Posterior vena cava (tissue), 2 donors: ENCODE measurements at places on chromosomes 7 and 10. TPM values are rescaled to one million over a fixed set of nuclear protein-coding genes. Genes with fewer than 3 reads are reported as not detected.

- DNase-seq: no peak
These were observed 52.6 kb upstream of the BET1 start for GRCh38 chr7:94056796-94057207.

The SEMA3C gene
- 89.3 TPM for total RNA-seq

The CDC14C gene
- not detected for total RNA-seq

DNA sequence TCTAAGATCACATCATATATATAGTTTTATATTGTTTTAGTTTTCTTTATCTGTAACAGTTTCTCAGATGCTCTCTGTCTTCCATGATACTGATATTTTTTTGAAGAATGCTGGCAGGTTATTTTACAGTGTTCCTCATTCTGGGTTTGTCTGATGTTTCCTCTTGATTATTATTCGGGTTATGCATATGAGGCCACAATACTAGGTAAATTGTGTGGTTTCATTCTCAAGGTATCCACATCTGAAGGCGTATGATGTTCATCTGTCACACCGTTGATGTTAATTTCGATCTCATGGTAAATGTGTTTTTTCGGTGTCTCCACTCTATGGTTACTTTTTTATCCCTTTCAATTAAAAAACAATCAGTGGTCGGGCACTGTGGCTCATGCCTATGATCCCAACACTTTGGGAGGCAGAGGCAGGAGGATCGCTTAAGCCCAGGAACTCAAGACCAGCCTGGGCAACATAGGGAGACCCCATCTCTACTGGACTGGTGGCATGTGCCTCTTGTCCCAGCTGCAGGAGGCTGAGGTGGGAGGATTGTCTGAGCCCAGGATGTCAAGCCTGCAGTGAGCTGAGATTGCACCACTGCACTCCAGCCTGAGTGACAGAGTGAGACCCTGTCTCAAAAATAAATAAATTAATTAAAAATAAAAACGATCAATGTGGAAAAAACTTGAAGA is 108.9 kb downstream of the TPST1 start:
- DNase-seq: no peak

The MKX gene
- total RNA-seq: 31.1 TPM

DNA sequence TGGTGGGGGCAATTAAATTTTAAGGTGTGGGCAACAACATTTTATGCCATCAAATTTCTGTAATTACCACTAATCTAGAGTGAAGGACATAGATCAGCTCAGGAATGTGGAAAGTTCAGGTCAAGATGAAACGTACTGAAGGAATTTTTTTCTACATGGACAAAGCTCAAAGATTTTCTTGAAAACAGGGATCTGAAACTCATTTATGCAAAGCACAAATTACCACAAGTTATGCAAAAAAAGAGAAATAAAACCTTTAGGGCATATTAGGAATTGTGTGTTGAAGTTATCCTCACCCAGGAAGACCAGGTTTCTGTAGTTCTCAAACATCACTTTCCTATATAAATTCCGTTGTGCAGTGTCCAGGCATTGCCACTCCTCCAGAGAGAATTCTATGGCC is 18.9 kb downstream of the ZNF680 start:
- DNase-seq: no peak

The RPEL1 gene
- total RNA-seq: not detected

The AOAH gene
- total RNA-seq: 12.9 TPM

The UPK3B gene
- total RNA-seq: 1.1 TPM

The BLNK gene
- 4.1 TPM for total RNA-seq

DNA sequence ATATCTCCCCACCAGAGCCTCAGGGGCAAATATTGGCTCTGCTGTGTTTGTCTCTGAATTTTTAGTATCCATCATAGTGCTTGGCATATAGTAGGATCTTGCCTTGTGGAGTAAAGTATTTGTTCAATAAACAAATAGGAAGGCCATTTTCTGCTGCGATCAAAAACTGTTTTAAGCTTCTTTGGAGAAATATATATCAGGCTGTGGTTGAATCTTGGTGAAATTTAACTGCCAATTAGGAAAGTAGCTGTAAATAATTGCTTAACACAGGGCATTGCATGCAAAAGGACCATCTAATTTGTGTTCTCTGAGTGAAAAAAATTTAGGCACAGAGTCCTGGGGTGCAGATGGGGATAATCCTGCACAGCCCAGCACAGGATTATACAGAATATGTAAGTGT is 15.1 kb downstream of the VCL start:
- no peak for DNase-seq

The CFAP70 gene
- total RNA-seq: 0.76 TPM

The HOXA10 gene
- total RNA-seq: 8.9 TPM
